ENCODE measurements at places on chromosomes 4 and X. TPM values are rescaled to one million over a fixed set of nuclear protein-coding genes. Genes with fewer than 3 reads are reported as not detected.
A peak's percentile ranks its signal among the peaks of the same experiment; 100 is the strongest.

The CHIC1 gene
- 8.9 TPM for total RNA-seq

The RPS6KA6 gene
- total RNA-seq: 13.4 TPM

DNA sequence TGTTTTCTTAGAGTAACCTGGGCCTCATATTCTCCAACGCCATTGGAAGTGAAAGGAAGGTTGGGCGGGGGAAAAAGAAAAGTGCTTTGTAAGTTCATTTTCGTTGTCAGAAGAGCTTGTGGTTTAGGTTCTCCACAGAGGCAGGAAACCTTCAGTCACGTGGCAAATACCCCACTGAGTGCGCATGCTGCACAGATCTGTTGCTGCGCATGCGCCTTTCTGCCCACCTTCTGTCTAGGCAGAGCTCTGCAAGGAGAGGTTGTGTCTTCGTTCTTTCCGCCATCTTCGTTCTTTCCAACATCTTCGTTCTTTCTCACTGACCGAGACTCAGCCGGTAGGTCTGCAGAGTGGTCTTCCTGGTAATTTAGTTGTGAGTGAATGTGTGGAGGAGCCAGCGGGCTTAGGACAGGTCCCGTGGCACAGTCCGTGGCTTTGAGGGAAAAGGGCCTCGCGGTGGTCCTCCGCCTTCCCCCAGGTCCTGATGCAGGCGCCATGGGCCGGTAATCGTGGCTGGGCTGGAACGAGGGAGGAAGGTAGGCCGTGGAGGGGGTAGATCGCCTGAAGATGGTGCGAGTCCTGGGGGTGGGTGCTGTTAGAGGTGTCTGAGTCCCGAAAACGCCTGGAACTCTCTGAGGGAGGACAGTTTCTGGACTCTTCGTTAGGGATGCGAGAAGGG lies at the start of gene PAGE5:
Gene PAGE5 (plus strand): TSS at position 228 of the 676 bp plus-strand sequence. CDS start 1,037 bp downstream, outside the sequence.
- H3K27ac ChIP-seq: no peak within 1 kb of the TSS
- no peaks in the 10 kb centered on the region for H3K4me1 ChIP-seq
- H3K27me3 ChIP-seq: no peaks in the 10 kb centered on the region
- no peak within 1 kb of the TSS for H3K4me3 ChIP-seq

DNA sequence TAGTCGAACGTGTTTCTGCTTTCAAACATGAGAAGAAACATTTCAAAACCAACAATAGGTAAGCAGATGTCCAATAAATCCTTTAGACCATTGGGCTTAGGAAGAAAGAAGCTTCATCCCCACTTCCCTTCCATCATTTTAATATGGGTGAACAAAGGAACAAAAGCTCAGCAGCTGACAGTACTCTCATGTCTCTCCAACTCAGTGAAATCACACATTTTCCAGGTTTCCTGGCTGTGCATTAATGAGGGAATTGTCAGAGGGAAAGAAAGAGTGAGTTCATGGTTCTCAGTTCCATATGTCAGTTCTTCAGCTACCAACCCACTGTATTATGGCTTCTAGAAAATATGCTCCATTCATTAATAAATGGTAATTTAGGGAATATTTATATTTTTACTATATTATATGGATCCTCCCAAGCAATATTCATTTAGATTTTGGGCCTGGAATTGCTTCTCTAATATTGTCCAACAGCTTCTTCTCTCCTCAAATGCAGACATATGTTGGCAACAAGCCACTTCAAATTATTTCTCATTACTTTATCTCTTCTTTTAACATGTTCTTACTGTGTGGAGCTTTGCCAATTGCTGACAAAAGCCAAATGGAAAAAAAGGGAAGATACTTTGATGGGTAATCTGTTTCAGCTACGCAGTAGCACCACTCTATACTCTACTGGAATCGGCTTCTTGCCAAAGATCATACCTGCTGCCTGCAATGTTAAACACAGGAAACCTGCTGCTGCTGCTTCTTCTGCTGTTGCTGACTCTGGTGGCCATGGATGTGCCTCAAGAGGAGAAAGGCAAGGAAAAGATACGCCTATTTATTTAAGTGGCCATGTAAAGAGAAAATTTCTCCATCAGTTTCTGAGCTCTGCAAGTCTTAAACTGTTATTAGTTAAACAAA lies 1757.6 kb downstream of the ARAP2 start:
- H3K36me3 ChIP-seq: no peaks in the 10 kb centered on the region
- no peaks in the 10 kb centered on the region for H3K27me3 ChIP-seq
- H3K4me3 ChIP-seq: no peak overlapping the region
- H3K27ac ChIP-seq: no peak overlapping the region

DNA sequence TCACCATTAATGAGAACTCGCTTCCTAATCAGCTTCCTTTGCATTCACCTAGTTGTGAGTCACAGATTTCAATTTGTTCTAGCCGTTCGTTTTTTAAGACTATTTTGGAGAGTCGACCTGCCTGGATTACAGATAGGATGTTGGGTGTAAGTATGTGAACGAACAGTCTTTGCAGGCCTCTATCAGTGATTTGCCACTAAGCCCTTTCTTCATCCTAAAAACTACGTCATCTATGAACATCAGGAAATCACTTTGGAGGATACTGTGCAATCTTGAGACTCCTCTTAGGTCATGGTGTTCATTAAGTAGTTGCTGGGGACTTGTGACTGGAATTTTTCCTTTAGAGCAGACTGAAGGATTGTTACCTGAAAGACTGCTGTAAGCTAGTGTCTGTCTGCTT lies 1.1 kb downstream of the POLA1 start:
- peak overlapping the region; percentile 32 for H3K27ac ChIP-seq
- H3K27me3 ChIP-seq: no peaks in the 10 kb centered on the region
- peak overlapping the region; percentile 95 for H3K4me3 ChIP-seq
- peaks cover 7% of the 10 kb centered on the region for H3K36me3 ChIP-seq
- H3K4me1 ChIP-seq: peaks cover 33% of the 10 kb centered on the region
- no peak for DNase-seq

DNA sequence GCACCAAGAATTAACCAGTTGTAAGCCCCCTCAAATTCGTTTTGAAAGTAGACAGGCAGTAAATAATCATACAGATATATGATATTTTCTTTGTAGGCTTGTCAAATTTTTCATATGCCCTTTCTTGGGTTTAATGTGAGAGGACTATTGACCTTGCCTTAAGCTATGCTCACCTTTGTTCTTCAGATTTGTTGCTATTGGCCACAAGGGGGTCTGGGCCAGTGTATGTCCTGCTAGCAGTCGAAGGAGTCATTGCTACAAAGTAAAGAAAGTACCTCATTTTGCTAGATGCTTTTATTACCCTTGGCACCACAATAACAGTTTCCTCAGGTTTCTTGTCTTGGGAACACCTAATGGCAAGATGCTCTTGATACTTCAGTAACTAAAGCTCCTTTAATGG lies 51.7 kb downstream of the IGSF1 start:
- no peak overlapping the region for H3K27ac ChIP-seq

DNA sequence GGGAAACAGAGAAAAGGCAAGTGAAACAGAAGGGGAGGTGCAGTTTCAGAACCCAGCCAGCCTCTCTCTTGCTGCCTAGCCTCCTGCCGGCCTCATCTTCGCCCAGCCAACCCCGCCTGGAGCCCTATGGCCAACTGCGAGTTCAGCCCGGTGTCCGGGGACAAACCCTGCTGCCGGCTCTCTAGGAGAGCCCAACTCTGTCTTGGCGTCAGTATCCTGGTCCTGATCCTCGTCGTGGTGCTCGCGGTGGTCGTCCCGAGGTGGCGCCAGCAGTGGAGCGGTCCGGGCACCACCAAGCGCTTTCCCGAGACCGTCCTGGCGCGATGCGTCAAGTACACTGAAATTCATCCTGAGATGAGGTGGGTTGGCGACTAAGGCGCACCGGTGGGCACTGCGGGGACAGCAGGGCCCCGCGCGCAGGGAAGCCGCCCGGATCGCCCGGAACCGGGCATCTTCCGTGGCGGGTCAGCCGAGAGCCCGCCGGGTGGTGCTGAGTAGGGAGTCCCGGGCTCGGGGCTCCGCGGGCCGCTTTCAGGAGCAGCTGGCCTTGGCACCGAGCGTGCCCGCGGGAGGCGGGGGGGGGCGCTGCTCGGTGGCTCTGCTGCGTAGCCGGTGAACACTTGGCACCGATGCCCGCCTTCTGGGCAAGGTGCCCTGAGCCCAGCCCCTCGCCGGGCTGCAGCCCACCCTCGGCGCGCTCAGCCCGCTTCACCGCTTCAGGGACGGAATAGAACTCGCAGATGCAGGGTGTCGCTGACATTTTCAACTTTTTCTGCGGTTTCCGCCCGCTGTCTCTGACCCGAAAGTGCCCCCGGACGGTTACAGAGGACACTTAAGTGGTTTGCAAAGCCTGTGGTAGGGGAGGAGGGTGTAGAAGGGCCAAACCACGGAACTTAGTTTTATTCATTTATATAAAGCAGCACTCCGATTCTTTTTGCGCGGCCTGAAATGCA lies at the start of gene CD38:
Gene CD38 (plus strand): TSS at position 40 of the 953 bp plus-strand sequence. CDS start 87 bp downstream, at position 127.
- no peak for DNase-seq
- H3K4me3 ChIP-seq: peak within 1 kb of the TSS; percentile 82
- no peak within 1 kb of the TSS for H3K27ac ChIP-seq

DNA sequence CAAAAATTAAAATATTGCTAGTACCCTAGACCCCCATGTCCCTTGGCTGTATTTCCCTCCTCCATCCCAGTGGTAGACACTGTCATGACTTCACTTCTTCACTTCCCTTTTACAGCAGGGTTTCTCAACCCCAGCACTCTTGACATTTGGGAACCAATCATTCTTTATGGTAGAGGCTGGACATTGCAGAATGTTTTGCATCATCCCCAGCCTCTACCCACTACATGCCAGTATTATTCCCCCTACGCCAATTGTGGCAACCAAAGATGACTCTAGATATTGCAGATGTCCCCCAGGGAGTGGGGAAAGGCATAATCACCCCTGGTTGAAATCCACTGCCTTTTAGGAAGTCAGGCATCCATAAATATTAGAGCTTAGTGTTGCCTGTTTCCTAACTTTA lies 138.6 kb downstream of the AMELX start:
- H3K4me3 ChIP-seq: no peak overlapping the region
- no peaks in the 10 kb centered on the region for H3K4me1 ChIP-seq
- no peaks in the 10 kb centered on the region for H3K36me3 ChIP-seq
- no peak for DNase-seq
- H3K27ac ChIP-seq: no peak overlapping the region

- no peak for DNase-seq
- no peak overlapping the region for H3K27ac ChIP-seq
- peaks cover 31% of the 10 kb centered on the region for H3K36me3 ChIP-seq
- no peaks in the 10 kb centered on the region for H3K27me3 ChIP-seq
- H3K4me3 ChIP-seq: no peak overlapping the region
Measured at GRCh38 chr4:53465281-53465680, 87.8 kb downstream of the FIP1L1 start.

GRCh38 chr4:77629885-77630284 lies 24.3 kb downstream of the CXCL13 start:
- no peak for DNase-seq
- H3K27ac ChIP-seq: no peak overlapping the region
- no peaks in the 10 kb centered on the region for H3K27me3 ChIP-seq
- no peak overlapping the region for H3K4me3 ChIP-seq
- no peaks in the 10 kb centered on the region for H3K36me3 ChIP-seq

Measured in type B pancreatic cell (in vitro differentiated cells).